ENCODE measurements at places on chromosomes 2 and 18. TPM values are rescaled to one million over a fixed set of nuclear protein-coding genes. Genes with fewer than 3 reads are reported as not detected.
A peak's percentile ranks its signal among the peaks of the same experiment; 100 is the strongest.

DNA sequence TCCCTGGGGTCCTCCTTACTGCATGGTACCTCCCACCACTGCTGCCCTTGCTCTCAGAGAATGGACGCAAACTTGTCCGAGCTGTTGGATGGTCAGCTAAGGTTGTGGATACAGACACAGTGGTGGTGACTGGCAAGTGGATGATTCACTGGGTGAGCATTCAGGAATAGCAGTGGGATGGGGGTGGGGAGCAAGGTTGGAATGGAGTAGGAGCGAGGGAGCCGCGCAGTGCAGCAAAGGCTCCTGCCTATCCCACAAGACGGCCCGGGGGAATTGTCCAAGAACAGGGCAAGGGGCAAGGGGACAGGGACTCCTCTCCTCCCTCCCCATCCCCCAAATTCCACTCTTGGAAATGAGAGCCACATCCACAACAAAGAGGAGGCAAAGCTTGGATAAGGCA, 102.2 kb downstream of the PIEZO2 start:
- H3K27ac ChIP-seq, result no peak overlapping the region
- H3K4me1 ChIP-seq, result no peaks in the 10 kb centered on the region
- DNase-seq, result no peak
- H3K36me3 ChIP-seq, result no peaks in the 10 kb centered on the region
- no peaks in the 10 kb centered on the region for H3K27me3 ChIP-seq
- H3K4me3 ChIP-seq, result no peak overlapping the region

DNA sequence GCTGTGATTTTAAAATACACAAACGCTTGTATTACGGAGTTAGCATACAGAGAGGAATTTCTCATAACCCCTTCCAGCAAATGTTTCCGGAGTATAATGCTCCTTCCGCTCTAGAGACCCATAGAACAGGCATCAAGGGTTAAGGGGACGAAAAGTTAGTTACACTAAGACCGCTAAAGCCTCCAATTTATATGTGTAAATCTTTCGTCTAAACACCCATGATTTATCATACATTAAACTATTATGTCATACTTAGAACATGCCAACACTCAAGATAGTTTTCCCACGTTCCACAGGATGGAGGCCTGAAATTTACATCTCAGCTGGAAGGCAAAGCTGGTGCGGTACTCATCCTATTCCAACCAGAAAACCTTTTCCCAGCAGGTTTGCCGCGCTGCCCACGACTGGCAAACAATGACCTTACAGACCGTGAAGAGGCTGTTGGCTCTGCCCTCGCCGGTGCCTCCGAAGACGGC, 650 bp downstream of the ORMDL1 start:
- H3K36me3 ChIP-seq, result peaks cover 31% of the 10 kb centered on the region
- H3K4me1 ChIP-seq, result peaks cover 31% of the 10 kb centered on the region
- H3K4me3 ChIP-seq, result peak overlapping the region; percentile 62
- no peak for DNase-seq

Gene UPP2
- not detected for total RNA-seq

- no peaks in the 10 kb centered on the region for H3K27me3 ChIP-seq
- no peak for DNase-seq
- no peak overlapping the region for H3K4me3 ChIP-seq
- H3K36me3 ChIP-seq, result peaks cover 56% of the 10 kb centered on the region
These were observed 99.0 kb upstream of the MCFD2 start for GRCh38 chr2:47014564-47015051.

Gene SLC39A10
- 29.4 TPM for total RNA-seq

Gene PDCD1
- 1.8 TPM for total RNA-seq

Gene CYS1
- 4.5 TPM for total RNA-seq

DNA sequence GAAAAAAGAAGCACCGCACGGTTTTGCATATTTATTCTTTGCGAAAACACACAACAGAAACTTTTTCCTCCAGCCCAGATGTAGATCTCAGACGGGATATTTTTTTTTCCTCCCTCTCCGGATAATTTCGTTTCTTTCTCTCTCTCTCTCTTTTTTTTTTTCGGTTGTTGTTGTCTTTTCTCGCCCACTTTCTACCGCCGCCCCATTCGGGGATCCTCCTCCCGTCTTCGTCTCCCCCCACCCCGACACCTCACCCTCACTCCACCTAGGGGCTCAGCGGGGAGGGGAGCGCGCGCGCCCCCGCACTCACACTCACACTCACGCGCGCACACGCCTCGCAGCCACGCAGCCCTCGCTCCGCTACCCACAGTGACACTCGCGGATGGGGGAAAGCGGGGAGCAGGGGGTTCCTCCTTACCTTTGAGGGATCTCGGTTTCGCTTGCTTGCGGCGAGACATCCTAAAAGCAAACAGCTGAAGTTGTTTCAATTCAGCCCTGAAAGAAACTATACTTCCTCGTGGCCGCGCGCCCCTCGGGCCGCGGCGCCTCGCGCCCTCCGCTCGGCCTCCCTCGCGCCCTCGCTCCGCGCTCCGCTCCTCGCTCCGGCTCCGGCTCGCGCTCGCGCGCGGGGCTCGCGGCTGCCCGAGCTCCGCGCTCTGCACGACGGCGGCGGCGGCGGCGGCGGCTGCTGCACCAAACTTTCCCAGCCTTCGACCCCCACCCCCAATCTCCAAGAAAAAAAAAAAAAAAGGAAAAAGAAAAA, 1.3 kb downstream of the ZNF521 start:
- no peak for DNase-seq
- peaks cover 5% of the 10 kb centered on the region for H3K4me1 ChIP-seq
- peak overlapping the region; percentile 76 for H3K4me3 ChIP-seq
- H3K36me3 ChIP-seq, result no peaks in the 10 kb centered on the region

Gene SDC1
- total RNA-seq, result 148 TPM

DNA sequence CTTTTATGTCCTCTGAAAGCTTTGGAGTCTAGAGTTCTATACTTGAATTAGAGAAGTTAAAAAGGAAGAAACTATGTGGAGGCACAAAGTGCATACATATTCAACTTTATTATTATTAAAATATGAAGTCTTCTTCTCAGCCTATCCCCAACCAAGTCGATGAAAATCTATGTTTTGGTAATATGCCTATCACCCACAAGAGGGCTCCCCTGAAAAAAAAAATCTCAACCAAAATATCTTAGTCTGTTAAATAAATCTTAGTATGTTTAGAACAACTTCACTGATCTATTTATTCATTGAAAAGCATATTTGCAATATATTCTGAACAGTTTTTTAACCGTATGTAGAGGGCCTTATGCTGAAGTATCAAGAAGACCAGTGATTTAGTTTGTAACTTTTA, 804.5 kb downstream of the TDRD15 start:
- H3K27me3 ChIP-seq, result no peaks in the 10 kb centered on the region
- no peak for DNase-seq
- no peaks in the 10 kb centered on the region for H3K4me1 ChIP-seq
- no peaks in the 10 kb centered on the region for H3K36me3 ChIP-seq
- no peak overlapping the region for H3K4me3 ChIP-seq

GRCh38 chr2:52880872-52881271, 886.7 kb upstream of the CHAC2 start:
- no peaks in the 10 kb centered on the region for H3K4me1 ChIP-seq
- H3K4me3 ChIP-seq, result no peak overlapping the region
- H3K27me3 ChIP-seq, result no peaks in the 10 kb centered on the region
- no peak overlapping the region for H3K27ac ChIP-seq
- DNase-seq, result no peak

GRCh38 chr2:197217541-197217940, 93.0 kb downstream of the ANKRD44 start:
- H3K4me1 ChIP-seq, result peaks cover 37% of the 10 kb centered on the region
- H3K4me3 ChIP-seq, result no peak overlapping the region
- peak overlapping the region; percentile 20 for H3K27ac ChIP-seq
- no peak for DNase-seq
- no peaks in the 10 kb centered on the region for H3K27me3 ChIP-seq

DNA sequence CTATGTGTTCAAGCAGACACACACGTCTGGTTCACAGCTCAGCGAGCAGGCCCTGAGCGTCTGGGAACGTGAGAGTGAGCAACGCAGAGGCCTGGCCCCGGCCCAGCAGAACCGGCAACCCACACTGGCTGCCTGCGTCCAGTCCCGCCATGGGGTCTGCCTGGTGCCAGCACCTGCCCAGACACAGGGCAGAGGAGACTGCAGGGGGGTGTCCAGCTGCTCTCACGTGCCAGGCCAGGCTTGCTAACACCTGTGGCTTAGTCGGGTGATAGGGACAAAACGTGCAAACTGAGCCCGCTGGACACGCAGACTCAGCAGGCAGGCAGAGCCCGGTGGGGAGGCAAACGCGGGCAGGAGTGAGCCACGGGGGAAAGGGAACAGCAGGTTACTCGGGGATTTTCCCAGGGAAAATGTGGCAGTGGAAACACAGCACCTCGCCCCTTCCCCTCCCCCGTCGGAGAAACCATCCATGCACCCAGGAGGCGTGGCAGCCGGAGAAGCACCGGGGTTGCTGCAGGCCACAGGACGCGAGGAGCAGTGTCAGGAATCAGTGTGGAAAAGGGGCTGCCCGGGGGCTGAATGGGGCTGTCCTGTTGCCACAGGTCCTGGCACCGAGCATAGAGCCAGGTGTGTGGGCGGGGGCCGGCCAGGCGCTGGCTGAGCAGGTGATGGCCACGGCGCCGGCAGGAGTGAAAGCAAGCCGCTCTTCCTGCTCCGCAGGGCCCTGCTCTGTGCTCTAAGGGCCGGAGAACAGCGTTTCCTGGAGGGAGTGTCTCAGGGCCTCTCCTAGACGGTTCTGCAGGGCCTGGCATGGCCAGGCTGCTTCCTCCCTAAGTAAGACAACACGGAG, 154.7 kb downstream of the HDAC4 start:
- H3K27ac ChIP-seq, result no peak overlapping the region
- H3K27me3 ChIP-seq, result no peaks in the 10 kb centered on the region
- H3K36me3 ChIP-seq, result no peaks in the 10 kb centered on the region
- no peak for DNase-seq
- peak overlapping the region; percentile 20 for H3K4me3 ChIP-seq
- H3K4me1 ChIP-seq, result peaks cover 34% of the 10 kb centered on the region

Gene ARHGAP28
- total RNA-seq, result 15.7 TPM

- peaks cover 14% of the 10 kb centered on the region for H3K4me1 ChIP-seq
- H3K36me3 ChIP-seq, result peaks cover 40% of the 10 kb centered on the region
- H3K27me3 ChIP-seq, result no peaks in the 10 kb centered on the region
- DNase-seq, result no peak
- H3K27ac ChIP-seq, result no peak overlapping the region
These were observed 54.4 kb downstream of the GLS start for GRCh38 chr2:190935054-190935453.

DNA sequence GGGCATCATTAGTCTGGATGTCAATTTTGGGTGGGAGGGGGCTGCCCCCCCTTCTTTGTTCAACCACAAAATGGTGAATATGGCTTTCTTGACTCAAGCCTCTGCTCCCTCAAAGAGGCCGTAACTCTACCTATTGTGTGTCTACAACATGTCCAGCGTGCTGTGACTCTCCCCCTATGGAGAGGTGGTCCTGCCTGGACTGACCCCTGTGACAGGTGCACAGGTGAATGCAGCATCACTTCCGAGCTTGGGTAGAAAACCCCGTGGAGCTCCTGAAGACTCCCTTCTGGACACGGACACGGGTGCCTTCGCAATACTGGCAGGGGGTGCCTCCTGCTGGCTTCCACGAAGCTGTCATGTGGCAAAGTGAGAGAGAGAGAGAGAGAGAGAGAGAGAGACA, 397.8 kb downstream of the GALR1 start:
- no peak overlapping the region for H3K27ac ChIP-seq
- no peaks in the 10 kb centered on the region for H3K36me3 ChIP-seq
- H3K4me3 ChIP-seq, result no peak overlapping the region
- no peaks in the 10 kb centered on the region for H3K4me1 ChIP-seq
- DNase-seq, result no peak

- H3K4me3 ChIP-seq, result no peak overlapping the region
- H3K36me3 ChIP-seq, result no peaks in the 10 kb centered on the region
- H3K27ac ChIP-seq, result no peak overlapping the region
- no peaks in the 10 kb centered on the region for H3K27me3 ChIP-seq
- no peaks in the 10 kb centered on the region for H3K4me1 ChIP-seq
These were observed 486.3 kb downstream of the NR4A2 start for GRCh38 chr2:155846259-155846658.

DNA sequence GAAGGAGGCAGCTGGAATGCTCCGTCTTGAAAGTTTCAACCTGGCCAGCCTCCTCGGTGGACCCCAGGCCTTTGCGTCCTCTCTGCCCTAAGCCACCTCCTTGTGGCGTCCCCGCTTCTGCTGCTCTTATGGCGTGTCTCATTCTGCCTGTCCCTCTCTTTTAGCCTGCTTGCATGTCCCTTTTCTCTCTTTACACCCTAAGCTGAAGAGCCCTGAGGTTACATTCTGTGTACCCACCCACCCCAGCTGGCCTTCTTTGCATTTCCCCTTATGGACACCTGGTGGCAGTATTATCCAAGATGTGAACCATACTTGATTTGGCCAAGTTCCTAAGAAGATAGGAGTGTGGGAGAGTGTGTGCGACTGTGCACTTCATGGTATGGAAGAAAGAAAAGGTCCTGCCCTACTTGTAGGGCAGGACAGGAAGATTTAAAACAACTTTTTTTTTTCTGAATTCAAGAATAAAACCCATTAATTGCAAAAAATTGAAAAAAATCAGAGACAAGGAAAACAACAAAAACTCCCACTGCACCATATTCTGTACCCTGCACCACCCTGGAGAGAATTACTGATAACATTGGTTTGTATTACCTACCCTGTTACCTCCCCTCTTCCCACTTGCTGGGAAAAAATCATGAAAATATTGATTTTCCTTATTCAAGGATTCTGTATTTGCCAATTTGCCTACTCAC, 77.4 kb downstream of the DYSF start:
- H3K4me3 ChIP-seq, result no peak overlapping the region
- no peak overlapping the region for H3K27ac ChIP-seq
- no peaks in the 10 kb centered on the region for H3K4me1 ChIP-seq
- DNase-seq, result no peak
- H3K36me3 ChIP-seq, result no peaks in the 10 kb centered on the region

- H3K4me3 ChIP-seq, result no peak overlapping the region
- H3K36me3 ChIP-seq, result peaks cover 7% of the 10 kb centered on the region
- DNase-seq, result no peak
- peaks cover 17% of the 10 kb centered on the region for H3K4me1 ChIP-seq
These were observed 75.6 kb downstream of the TMEM247 start for GRCh38 chr2:46555011-46555410.

Gene CYRIA
- total RNA-seq, result 24.2 TPM

DNA sequence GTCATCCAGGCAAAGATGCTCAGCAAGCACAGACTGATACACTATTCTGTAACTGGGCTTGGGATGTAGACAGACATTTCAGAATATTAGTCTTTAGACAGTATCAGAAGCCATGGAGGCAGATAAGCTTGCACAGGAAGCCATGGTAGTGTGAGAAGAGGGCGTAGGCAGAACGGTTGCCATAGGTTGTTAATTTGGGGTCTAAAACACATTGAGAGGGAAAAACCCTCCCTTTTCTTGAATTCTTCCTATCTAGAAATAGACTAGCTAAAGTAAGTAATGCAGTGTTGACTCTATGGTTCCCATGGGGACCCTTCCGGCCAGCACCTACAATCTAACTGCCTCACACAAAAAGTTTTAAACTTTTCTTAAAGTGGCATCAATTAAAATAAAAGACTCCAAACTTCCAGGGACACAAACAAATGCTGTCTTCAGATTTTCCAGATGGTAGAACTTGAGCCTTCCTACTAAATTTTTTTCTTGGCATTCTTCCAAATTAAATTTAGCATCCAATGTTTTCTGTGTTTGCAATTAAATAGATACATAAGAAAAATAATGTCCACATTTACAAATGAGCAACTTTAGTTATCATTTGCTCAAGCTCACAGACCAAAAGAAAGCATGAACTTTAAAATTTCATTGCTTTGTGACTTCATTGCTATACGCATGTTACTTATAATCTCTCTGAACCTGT, 1.9 kb downstream of the PRKRA start:
- peaks cover 21% of the 10 kb centered on the region for H3K4me1 ChIP-seq
- H3K36me3 ChIP-seq, result peaks cover 43% of the 10 kb centered on the region
- no peak for DNase-seq
- H3K27me3 ChIP-seq, result no peaks in the 10 kb centered on the region

Data from upper lobe of right lung (tissue), 1 donor.